ENCODE measurements at places on chromosomes 2 and 18. TPM values are rescaled to one million over a fixed set of nuclear protein-coding genes. Genes with fewer than 3 reads are reported as not detected.

DNA sequence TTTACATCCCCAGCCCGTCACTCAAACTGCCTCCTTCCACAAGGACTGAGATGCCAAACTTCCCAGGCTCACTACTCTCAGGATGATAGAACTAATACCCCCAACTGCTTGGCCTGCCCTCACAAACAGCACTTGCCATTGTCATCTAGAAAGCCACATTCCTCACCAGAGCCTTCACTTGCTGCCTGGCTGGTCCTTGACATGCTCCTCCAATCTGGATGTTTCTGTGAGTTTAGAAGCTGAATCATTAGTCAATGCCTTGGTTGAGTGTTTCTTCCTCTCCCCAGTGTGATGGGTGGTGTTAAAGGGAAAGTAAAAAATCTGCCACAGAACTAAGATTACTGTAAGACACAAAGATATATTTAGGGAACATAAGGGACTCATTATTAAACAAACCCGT lies 52.5 kb downstream of the MARCHF4 start:
- DNase-seq, result no peak

- no peak for DNase-seq
Measured at GRCh38 chr2:191598296-191598695, 79.6 kb upstream of the NABP1 start.

- DNase-seq, result no peak
Measured at GRCh38 chr2:3334392-3335345, 42.9 kb downstream of the EIPR1 start.

DNA sequence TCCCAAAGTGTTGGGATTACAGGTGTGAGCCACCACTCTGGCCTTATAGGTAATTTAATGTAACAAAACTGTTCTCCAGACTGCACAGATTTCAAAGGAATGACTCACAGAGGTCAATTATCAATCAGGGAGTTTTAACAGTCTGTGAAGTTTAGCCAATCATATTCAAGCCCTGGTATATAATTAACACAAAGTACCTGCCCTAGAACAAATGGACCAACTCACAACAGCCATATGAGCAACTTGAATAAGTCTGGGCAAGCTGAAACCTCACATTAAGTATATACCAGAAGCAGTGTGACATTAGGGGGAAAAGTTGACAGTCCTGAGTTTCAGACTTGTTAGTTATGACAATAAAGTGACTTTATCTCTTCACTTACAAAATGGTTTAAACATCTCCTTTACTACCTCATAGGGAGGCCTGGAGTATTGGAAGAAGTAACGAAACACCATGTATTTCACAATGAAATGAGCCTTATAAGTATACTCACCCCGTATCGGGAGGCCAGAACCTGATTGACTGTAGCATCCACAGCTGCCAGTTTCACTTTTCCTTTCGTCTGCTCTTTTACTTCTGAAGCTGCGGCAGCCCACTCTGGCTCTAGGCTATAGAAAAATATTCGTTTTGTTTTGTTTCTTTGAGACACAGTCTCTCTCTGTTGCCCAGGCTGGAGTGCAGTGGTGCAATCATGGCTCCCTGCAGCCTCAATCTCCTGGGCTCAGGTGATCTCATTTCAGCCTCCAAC lies 22.2 kb downstream of the PDIA6 start:
- peak; percentile 48 for DNase-seq

DNA sequence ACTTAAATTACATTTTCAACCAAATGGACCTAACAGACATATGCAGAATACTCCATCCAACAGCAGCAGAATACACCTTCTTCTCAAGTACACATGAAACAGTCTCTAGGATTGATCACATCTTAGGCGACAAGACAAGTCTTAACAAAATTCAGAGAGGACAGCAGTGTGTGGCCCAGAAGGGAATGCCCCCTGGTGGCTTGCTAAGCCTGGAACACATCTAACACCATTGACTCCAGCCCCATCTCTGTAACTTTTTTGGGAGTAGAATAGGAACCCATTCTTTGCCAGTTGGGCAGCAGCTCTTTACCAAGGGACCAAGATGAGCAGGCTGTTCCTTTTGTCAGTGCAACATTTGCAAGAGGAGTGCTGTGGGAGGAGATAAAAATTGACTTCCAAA lies 249.9 kb downstream of the PLCL1 start:
- DNase-seq, result no peak

- DNase-seq, result no peak
Measured at GRCh38 chr2:10239561-10239967, 63.1 kb upstream of the HPCAL1 start.

GRCh38 chr2:206920310-206920709 lies 19.0 kb upstream of the CPO start:
- no peak for DNase-seq

GRCh38 chr2:677959-678550 lies 849 bp upstream of the TMEM18 start:
- DNase-seq, result no peak

DNA sequence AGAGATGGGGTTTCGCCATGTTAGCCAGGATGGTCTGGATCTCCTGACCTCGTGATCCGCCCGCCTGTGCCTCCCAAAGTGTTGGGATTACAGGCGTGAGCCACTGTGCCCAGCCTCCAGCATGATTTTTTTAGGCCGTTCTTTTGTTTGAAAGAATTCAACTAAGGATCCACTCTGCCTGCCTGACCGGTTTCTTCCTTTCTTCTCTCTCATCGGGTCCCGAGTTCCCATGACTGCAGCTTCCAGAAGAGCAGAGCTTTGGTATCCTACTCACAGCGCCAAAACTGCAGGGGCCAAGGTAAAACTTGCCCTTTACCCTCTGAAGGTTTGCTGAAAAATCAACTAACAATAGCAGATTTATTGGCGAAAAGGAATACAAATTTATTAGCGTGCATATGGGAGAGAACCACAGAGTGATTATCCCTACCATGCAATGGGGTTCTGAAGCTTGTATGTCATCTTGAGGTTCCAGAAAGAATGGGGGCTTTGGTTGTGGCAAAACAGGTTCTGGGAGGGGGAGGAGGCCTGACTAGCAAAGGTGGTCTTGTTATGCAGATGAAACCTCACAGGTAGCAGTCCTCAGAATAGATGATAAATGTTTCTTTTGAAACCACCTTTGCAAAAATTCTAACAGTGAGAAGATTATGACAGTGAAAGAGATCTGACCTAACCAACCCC lies 87.0 kb upstream of the MSH6 start:
- DNase-seq, result no peak

DNA sequence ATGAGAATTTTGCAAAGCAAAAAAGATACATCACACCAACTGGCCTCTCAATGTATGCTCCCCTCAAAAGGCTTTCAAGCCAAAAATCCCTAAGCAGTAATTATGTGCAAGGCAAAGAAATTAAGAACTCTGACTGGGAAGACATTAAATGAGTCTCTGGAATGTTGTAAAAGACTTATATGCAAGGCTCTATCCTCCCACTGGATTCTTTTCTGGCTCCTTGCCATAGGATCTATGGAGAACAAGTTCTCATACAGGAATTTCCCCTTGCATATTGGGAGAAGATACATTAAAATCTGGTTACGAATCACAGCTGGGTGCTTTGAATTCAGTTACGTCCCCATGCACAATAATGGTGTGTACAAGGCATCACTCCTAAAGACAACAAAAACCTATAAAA lies 73.4 kb upstream of the ATL2 start:
- DNase-seq, result no peak

- DNase-seq, result no peak
Measured at GRCh38 chr2:195730912-195731311, 73.9 kb downstream of the SLC39A10 start.

DNA sequence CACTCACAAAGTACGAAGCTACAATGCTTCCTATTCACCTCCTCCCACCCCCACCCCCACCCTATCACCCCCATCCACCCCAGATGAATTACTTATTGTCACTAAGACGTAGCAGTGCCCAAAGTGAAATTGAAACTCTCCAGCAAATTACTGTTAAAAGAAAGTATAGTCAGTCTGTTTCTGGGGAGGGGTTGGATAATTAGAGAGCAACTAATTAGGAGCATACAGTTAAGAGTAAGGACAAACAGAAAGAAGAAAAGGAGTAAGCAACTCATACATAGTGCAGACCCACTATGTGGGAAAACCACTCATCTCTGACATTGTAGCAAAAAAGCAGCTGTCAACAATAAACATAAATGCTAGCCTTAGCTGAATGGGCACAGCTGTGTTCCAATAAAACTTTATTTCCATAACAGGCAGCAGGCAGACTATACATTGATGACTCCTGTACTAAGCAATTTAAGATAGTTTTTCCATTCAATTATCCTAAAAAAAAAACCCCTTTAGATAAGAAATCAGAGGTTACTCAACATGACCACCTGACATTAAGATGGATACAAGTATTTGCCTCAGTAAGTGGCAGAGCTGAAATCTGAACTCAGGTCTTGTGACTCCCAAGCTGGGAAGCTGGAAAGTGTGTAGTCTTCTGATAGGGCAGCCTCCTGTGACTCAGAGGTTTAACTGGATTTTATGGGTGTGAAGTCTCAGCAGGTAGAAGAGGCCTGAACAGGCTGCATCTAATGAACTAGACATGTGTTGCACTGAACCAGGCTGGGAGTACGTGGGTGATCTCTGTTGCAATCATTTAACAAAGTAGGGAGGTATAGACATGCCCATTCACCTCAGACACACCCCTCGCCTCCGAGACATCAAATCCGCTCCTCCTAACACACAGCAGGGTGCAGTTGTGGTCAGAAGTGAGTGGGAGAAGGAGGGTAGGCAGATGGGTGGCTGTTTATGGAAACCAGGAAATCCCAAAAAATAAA lies 171.8 kb upstream of the KLF7 start:
- DNase-seq, result no peak

GRCh38 chr2:231461516-231461971 lies 2.7 kb downstream of the NCL start:
- DNase-seq, result no peak

DNA sequence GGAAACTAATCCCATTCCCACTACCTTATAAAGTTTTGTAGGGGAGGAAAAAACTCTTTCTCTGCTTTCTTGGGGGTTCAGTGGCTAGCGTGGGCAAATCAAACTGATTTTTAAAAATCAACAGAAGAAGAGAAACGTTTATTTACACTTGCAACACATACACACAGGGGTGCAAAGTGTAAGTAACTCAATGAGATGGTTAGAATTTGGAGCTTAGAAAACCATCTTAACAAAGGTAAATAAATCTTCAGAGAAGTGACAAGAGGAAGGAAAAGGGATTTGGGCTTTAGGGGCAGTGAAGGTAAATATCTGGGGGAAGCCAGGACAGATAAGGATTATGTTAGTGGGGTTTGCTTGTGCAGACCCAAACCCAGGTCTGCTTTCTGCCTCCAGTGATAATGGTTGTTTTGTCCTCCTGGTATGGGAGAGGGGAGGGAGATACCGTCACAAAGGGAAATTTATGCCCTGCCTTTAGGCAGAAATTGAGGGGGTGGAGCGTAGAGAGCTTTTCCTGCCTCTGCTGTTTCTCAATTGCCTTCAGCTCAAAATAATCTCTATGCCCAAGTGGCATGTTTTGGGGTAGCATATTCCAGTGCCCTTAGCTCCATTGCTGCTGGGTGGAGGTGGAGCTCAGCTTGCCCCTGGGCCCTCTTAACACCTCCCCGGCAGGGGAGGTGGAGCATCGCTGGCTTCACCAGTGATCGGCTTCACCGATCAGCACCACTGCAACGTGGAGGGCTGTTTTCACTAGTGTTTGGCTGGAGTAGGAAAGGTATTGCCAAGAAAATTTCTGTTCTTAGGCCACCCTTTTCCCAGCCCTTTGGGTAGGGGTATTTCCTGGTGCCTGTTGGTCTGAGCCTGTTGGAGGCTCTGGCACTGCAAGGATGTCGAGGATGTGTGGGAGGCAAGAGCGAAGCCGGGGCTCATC lies 92.2 kb downstream of the TEX51 start:
- DNase-seq, result no peak

The TCF7L1 gene
- total RNA-seq, result not detected

The HMSD gene
- total RNA-seq, result not detected

The FSHR gene
- total RNA-seq, result not detected

The MYCN gene
- not detected for total RNA-seq

The CXCR1 gene
- not detected for total RNA-seq

The NIFK gene
- 43.0 TPM for total RNA-seq

The HOXD12 gene
- not detected for total RNA-seq

The RAD51AP2 gene
- total RNA-seq, result not detected

The GALNT14 gene
- not detected for total RNA-seq

The FHOD3 gene
- not detected for total RNA-seq

The NOSTRIN gene
- 0.33 TPM for total RNA-seq

The SLC5A7 gene
- not detected for total RNA-seq

The TGFA gene
- 0.58 TPM for total RNA-seq

All from CD8-positive, alpha-beta T cell (primary cell).